Caco-2 (cell line): ENCODE measurements at places on chromosomes 7 and 10. TPM values are rescaled to one million over a fixed set of nuclear protein-coding genes. Genes with fewer than 3 reads are reported as not detected.

PLEKHS1 gene
- not detected in 2 replicates for total RNA-seq

CLRN3 gene
- 0.93 and 1.1 TPM in 2 replicates for total RNA-seq

GLCCI1 gene
- total RNA-seq: 18.8 and 19.3 TPM in 2 replicates

AGFG2 gene
- total RNA-seq: 58.5 and 60.7 TPM in 2 replicates

CYP3A7 gene
- not detected in 2 replicates for total RNA-seq

CHCHD3 gene
- 97.8 and 102 TPM in 2 replicates for total RNA-seq

SYNPO2L gene
- 0.12 and 0.16 TPM in 2 replicates for total RNA-seq

TMEM140 gene
- total RNA-seq: 3.8 and 6.1 TPM in 2 replicates

PRPS1L1 gene
- total RNA-seq: not detected in 2 replicates

CDH23 gene
- 0.34 and 1.0 TPM in 2 replicates for total RNA-seq

DNA sequence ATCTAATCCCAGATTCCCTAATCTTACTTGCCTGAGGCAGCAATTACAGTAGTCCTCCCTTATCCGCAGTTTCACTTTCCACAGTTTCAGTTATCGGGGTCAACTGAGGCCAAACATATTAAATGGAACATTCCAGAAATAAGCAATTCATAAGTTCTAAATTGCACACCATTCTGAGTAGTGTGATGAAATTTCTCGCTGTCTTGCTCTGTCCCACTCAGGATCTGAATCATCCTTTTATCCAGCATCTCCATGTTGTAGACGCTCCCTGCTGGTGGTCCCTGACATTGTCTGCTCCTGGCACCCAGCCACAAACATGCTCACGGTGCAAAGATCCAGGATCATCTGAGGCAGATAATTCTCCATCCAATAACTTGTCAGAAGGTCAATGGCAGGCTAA lies 128.7 kb upstream of the CXCL12 start:
- no peak overlapping the region for H3K27ac ChIP-seq
- no peaks in the 10 kb centered on the region for H3K4me1 ChIP-seq
- H3K4me3 ChIP-seq: no peak overlapping the region
- H3K36me3 ChIP-seq: no peaks in the 10 kb centered on the region

GRCh38 chr10:8594711-8595110 lies 540.2 kb downstream of the GATA3 start:
- no peak overlapping the region for H3K4me3 ChIP-seq
- H3K4me1 ChIP-seq: peaks cover 9% of the 10 kb centered on the region

DNA sequence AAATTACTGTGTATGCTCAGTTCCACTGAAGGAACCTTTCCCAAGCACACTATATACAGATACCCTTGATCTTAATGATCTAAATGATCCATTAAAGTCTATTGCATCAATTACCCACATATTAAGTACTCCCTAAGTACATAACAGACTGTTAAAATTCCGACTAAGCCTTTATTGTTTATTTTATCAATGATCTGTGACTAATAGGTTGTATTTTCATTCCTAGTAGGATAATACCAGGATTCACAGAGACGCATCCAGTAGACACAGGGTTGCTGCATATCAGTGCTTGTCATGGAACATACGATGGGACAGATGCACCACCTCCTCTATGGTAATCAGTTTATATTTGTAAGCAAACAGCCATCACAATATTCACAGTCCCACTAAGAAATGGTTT lies 159.6 kb upstream of the SLC26A5 start:
- no peaks in the 10 kb centered on the region for H3K36me3 ChIP-seq
- H3K27ac ChIP-seq: no peak overlapping the region
- peaks cover 26% of the 10 kb centered on the region for H3K4me1 ChIP-seq
- H3K4me3 ChIP-seq: no peak overlapping the region
- DNase-seq: no peak
- no peaks in the 10 kb centered on the region for H3K27me3 ChIP-seq

DNA sequence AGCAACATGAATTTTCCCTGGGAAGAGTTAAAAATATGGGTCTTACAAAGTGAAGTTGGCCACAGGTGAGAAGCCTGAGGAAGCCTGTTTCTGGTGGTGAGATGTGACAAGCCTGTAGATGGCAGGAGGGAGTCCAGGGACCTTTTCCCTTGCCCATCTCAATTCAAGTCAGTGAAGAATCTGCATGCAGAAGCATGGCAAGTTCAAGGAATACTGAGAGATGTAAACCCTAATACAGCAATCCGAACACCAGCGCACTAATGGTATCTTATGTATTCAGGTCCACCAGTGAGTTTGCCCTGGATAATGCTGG lies 73.6 kb downstream of the RHOBTB1 start:
- H3K27me3 ChIP-seq: no peaks in the 10 kb centered on the region
- H3K27ac ChIP-seq: no peak overlapping the region
- no peak overlapping the region for H3K4me3 ChIP-seq
- no peak for DNase-seq

GRCh38 chr10:32680803-32681557 lies 235.0 kb downstream of the CCDC7 start:
- H3K4me1 ChIP-seq: no peaks in the 10 kb centered on the region
- H3K36me3 ChIP-seq: no peaks in the 10 kb centered on the region
- H3K27me3 ChIP-seq: no peaks in the 10 kb centered on the region
- H3K4me3 ChIP-seq: no peak overlapping the region
- no peak for DNase-seq
- no peak overlapping the region for H3K27ac ChIP-seq

- H3K27me3 ChIP-seq: no peaks in the 10 kb centered on the region
- H3K27ac ChIP-seq: no peak overlapping the region
- peaks cover 1% of the 10 kb centered on the region for H3K36me3 ChIP-seq
- no peaks in the 10 kb centered on the region for H3K4me1 ChIP-seq
- H3K4me3 ChIP-seq: no peak overlapping the region
These were observed 74.6 kb downstream of the CUL1 start for GRCh38 chr7:148773334-148773733.

DNA sequence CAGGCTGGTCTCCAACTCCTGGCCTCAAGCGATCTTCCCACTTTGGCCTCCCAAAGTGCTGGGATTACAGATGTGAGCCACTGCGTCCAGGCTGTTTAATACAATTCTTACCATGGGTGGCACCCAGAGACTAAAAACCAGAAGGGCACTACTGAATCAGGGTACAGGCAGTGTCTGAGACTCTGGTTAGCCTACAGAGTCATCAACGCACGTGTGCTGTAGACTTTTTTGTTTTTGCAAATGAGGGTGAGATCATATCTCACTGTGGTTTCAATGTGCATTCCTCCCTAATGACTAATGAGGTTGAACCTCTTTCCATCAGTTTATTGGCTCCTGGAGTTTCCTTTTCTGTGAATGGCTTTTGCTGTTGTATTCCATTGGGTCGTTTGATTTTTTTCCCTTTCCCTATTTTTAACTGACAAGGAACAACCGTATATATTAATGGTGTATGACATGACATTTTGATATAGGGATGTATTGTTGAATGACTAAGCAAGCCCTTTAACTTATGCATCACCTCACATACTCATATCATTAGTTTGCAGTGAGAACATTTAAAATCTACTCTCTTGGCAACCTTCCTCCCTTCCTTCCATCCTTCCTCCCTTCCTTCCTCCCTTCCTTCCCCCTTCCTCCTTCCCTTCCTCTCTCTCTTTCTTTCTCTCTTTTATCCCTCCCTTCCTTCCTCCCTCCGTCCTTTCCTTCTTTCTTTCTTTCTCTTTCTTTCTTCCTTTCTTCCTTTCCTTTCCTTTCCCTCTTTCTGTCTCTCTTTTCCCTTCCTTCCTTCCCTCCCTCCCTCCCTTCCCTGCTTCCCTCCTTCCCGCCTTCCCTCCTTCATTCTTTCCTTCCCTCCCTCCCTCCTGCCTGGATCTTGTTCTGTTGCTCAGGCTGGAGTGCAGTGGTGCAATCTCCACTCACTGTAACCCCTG lies 9.3 kb upstream of the TMEM270 start:
- peak overlapping the region; percentile 87 for H3K27ac ChIP-seq
- no peaks in the 10 kb centered on the region for H3K36me3 ChIP-seq
- no peak for DNase-seq
- H3K27me3 ChIP-seq: no peaks in the 10 kb centered on the region
- H3K4me3 ChIP-seq: no peak overlapping the region
- H3K4me1 ChIP-seq: peaks cover 28% of the 10 kb centered on the region

GRCh38 chr7:103349805-103350204 lies 2.4 kb downstream of the PSMC2 start:
- peaks cover 2% of the 10 kb centered on the region for H3K36me3 ChIP-seq
- H3K4me3 ChIP-seq: no peak overlapping the region
- H3K27ac ChIP-seq: peak overlapping the region; percentile 21

GRCh38 chr10:93392121-93392520 lies 90.0 kb downstream of the MYOF start:
- no peak overlapping the region for H3K4me3 ChIP-seq
- no peak for DNase-seq
- H3K27ac ChIP-seq: no peak overlapping the region
- no peaks in the 10 kb centered on the region for H3K36me3 ChIP-seq
- H3K4me1 ChIP-seq: no peaks in the 10 kb centered on the region
- H3K27me3 ChIP-seq: no peaks in the 10 kb centered on the region

GRCh38 chr10:10515479-10516204 lies 502.0 kb upstream of the CELF2 start:
- no peak for DNase-seq
- no peaks in the 10 kb centered on the region; the same call in none of the 2 replicates for H3K27me3 ChIP-seq
- no peaks in the 10 kb centered on the region for H3K36me3 ChIP-seq
- H3K27ac ChIP-seq: no peak overlapping the region
- no peak overlapping the region for H3K4me3 ChIP-seq
